ENCODE measurements at places on chromosomes 1 and 21.

GRCh38 chr1:10693497-10694273, 102.8 kb downstream of the CASZ1 start:
- H3K4me1 ChIP-seq = no peaks in the 10 kb centered on the region
- peaks cover 22% of the 10 kb centered on the region for H3K27me3 ChIP-seq
- H3K4me3 ChIP-seq = peak overlapping the region; percentile 66
- no peak overlapping the region for H3K27ac ChIP-seq
- no peak for DNase-seq
- H3K36me3 ChIP-seq = no peaks in the 10 kb centered on the region

- peaks cover 48% of the 10 kb centered on the region for H3K27me3 ChIP-seq
- no peaks in the 10 kb centered on the region for H3K4me1 ChIP-seq
- no peak overlapping the region for H3K27ac ChIP-seq
- DNase-seq = no peak
- no peaks in the 10 kb centered on the region for H3K36me3 ChIP-seq
- no peak overlapping the region for H3K4me3 ChIP-seq
These were observed 1.3 kb downstream of the FOXE3 start for GRCh38 chr1:47417170-47418044.

- H3K4me3 ChIP-seq = no peak overlapping the region
- H3K27me3 ChIP-seq = peaks cover 11% of the 10 kb centered on the region
- H3K27ac ChIP-seq = no peak overlapping the region
- DNase-seq = no peak
These were observed 70.1 kb upstream of the NRIP1 start for GRCh38 chr21:15134701-15135470.

- no peak overlapping the region for H3K4me3 ChIP-seq
- 0 out of 2 replicates have a peak, but pooled peaks cover 2% of the 10 kb centered on the region for H3K27me3 ChIP-seq
- H3K27ac ChIP-seq = peak overlapping the region; percentile 15
These were observed 40.7 kb downstream of the CASQ2 start for GRCh38 chr1:115727706-115728249.
